ENCODE measurements at places on chromosomes 16 and 17.

- DNase-seq, result no peak
Measured at GRCh38 chr16:1184980-1185379, 32.1 kb downstream of the CACNA1H start.

DNA sequence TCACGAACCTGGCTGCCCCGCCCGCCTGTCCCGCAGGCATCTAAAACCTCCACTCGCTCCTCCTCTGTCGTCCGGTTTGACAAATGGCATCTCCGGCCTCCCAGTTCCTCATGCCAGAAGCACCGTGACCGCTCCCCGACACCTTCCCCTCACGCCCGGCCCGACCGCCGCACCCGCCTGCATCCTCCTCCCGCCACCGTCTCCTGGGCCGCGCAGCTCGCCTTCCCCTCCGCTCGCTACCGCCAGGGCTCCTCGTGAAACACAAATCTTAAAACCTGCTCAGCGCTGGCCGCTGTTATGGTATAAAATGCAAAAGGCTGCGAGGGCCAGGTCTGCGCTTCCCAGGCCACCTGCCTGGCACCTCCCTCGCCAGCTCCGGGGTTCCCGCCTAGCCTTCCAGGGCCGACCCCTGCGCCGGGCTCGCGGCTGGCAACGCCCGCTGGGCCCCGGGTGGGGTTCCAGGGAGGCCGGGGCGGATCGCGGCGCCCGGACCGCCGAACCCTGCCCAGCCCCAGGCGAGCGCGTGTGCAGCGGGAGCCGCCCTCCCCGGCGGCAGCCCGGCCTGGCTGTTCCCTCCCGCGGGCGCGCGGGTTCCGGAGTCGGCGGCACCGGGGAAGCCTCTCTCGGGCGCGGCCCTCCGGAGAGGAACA, 488 bp downstream of the SPSB3 start:
- DNase-seq, result peak; percentile 32

GRCh38 chr17:10821770-10822169, 16.1 kb downstream of the PIRT start:
- DNase-seq, result no peak

GRCh38 chr17:50059256-50059655, 3.3 kb downstream of the ITGA3 start:
- DNase-seq, result no peak

DNA sequence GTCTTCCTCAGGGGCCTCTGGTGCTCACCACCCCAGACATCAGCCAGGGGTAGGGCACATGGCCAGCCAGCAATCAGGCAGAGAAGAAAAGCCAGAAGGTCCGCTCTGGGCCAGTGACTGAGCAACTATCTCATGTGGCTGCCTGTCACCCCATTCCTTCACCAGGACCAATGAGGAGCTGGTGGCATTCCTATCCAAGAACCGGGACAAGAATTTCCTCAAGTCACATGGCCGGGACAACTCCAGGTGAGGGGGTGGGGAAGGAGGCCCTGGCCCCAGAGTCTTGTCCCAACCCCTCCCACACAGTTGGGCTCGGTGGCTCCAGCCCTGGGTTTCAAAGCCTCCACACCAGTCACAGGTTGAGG, 9.4 kb downstream of the XYLT2 start:
- no peak for DNase-seq

DNA sequence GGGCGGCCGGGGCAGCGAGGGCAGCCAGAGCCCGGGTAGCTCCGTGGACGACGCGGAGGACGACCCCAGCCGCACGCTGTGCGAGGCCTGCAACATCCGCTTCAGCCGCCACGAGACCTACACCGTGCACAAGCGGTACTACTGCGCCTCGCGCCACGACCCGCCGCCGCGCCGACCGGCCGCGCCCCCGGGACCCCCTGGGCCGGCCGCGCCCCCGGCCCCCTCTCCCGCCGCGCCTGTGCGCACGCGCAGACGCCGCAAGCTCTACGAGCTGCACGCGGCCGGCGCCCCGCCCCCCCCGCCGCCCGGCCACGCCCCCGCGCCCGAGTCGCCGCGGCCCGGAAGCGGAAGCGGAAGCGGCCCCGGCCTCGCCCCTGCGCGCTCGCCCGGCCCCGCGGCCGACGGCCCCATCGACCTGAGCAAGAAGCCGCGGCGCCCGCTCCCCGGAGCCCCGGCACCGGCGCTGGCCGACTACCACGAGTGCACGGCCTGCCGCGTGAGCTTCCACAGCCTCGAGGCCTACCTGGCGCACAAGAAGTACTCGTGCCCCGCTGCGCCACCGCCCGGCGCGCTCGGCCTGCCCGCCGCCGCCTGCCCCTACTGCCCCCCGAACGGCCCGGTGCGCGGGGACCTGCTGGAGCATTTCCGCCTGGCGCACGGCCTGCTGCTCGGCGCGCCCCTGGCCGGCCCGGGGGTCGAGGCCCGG, 36.1 kb upstream of the ZC3H18 start:
- peak; percentile 68 for DNase-seq

DNA sequence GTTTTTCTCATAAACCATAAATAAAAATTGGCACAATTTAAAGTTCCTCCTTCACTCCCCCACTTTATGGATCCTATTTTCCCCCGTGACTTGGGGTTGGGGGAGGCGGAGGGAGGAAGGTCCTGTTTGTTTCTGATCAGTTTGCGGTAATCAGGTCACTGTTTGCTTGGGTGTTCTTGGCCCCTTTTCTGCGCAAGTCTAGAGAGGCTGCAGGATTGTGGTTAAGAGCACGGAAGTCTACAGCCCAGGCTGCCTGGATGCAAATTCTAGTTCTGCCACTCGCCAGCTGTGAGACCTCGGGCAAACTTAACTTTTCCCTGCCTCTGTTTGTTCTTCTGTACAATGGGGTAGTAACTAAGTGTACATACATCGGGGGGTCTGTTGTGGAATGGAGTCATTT, 12.1 kb downstream of the ATP2C2 start:
- no peak for DNase-seq

GRCh38 chr17:4597975-4598374, 13.6 kb downstream of the SMTNL2 start:
- DNase-seq, result no peak

GRCh38 chr16:50651835-50652438, 29.2 kb downstream of the SNX20 start:
- no peak for DNase-seq

- no peak for DNase-seq
Measured at GRCh38 chr17:74305865-74306654, 20.0 kb upstream of the KIF19 start.

DNA sequence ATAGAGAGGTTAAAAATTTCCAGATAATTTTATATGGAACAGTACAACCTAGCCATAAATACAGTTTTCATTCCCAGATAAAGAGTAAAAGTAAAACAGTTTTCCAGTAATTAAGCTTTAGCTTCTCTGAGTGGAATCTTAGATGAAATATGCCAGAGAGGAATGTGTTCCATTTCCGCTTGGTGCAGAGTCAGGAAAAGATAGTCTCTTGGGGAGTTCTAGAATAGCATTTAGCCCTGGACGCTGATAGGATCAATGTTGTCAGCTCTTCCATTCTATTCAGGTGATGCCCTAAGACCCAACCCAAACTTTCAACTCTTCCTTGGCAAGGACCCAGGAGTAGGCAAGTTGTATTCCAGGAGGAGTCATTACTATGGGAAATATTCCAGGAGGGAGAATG, 30.9 kb upstream of the ABCA3 start:
- no peak for DNase-seq

Measured in heart right ventricle (tissue), 16 donors.